ENCODE measurements at places on chromosomes 11 and 22. TPM values are rescaled to one million over a fixed set of nuclear protein-coding genes. Genes with fewer than 3 reads are reported as not detected.

EEF1G gene
- total RNA-seq, result 1,316 TPM

WBP2NL gene
- 0.14 TPM for total RNA-seq

HSPB2 gene
- 1.0 TPM for total RNA-seq

PRDX5 gene
- 202 TPM for total RNA-seq

XKR3 gene
- total RNA-seq, result not detected

SLCO2B1 gene
- not detected for total RNA-seq

NNMT gene
- not detected for total RNA-seq

FOLR2 gene
- not detected for total RNA-seq

GPHA2 gene
- total RNA-seq, result 0.83 TPM

RTN4RL2 gene
- total RNA-seq, result 16.1 TPM

PANX2 gene
- total RNA-seq, result 5.9 TPM

B4GALNT4 gene
- total RNA-seq, result 92.6 TPM

MARK2 gene
- 42.6 TPM for total RNA-seq

DERL3 gene
- total RNA-seq, result 13.6 TPM

SERPIND1 gene
- not detected for total RNA-seq

SCARF2 gene
- 17.0 TPM for total RNA-seq

EFEMP2 gene
- total RNA-seq, result 4.5 TPM

FGF3 gene
- total RNA-seq, result not detected

KRTAP5-8 gene
- not detected for total RNA-seq

TMA7B gene
- total RNA-seq, result not detected

BIRC2 gene
- 25.2 TPM for total RNA-seq

KCNQ1 gene
- total RNA-seq, result 1.2 TPM

USP35 gene
- total RNA-seq, result 10.0 TPM

POU2AF3 gene
- 5.2 TPM for total RNA-seq

ASPHD2 gene
- 10.0 TPM for total RNA-seq

PRODH gene
- 67.4 TPM for total RNA-seq

PHF21B gene
- 127 TPM for total RNA-seq

NRXN2 gene
- total RNA-seq, result 17.0 TPM

C22orf23 gene
- total RNA-seq, result 0.38 TPM

KRTAP5-9 gene
- total RNA-seq, result not detected

LRP4 gene
- total RNA-seq, result 18.4 TPM

ARHGAP8 gene
- total RNA-seq, result 62.8 TPM

MRGPRX3 gene
- total RNA-seq, result not detected

TEF gene
- total RNA-seq, result 7.0 TPM

OR52A1 gene
- 4.3 TPM for total RNA-seq

OR52I2 gene
- not detected for total RNA-seq

TP53AIP1 gene
- 0.07 TPM for total RNA-seq

SLC22A24 gene
- not detected for total RNA-seq

RASGRP2 gene
- 34.4 TPM for total RNA-seq

WT1 gene
- 0.21 TPM for total RNA-seq
